ENCODE measurements at places on chromosomes 11 and 22. TPM values are rescaled to one million over a fixed set of nuclear protein-coding genes. Genes with fewer than 3 reads are reported as not detected.

DNA sequence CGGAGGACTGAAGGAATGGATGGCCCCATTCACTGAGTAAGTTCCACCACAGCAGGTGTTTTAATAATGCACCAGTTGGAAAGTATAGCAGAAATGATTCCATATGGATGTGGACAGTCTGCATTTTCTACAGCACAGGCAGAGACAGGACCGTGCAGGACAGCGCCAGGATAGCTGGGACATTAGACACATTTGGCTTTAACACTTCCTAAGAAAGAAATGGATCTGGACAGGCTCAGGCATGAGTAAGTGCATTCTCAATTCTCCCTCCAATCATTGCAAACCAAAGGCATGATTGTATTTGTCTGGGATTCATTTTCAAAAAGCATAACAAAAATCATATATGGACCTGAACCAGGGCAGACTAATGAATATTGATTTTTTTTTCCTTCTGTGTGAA lies 233.0 kb upstream of the POU2AF2 start:
- DNase-seq: no peak

DNA sequence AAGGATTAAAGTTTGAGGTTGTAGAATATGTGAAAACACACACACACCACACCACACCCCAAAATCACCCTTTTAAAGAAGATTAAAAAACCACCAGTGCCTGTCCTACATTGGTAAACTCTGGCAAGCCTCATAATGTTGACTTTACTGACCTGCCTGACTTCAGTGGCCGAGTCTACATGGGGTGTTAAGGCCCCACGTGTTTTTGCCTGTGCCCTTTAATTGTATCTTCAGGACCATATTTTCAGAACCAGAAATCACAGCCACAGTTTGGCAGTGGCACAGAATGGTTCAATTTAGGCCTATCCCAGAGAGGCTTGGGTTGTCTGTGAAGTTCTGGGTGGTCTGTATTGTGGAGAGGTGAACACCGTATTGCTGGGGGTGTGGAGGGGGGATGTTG lies 33.4 kb downstream of the ZBTB16 start:
- DNase-seq: no peak

DNA sequence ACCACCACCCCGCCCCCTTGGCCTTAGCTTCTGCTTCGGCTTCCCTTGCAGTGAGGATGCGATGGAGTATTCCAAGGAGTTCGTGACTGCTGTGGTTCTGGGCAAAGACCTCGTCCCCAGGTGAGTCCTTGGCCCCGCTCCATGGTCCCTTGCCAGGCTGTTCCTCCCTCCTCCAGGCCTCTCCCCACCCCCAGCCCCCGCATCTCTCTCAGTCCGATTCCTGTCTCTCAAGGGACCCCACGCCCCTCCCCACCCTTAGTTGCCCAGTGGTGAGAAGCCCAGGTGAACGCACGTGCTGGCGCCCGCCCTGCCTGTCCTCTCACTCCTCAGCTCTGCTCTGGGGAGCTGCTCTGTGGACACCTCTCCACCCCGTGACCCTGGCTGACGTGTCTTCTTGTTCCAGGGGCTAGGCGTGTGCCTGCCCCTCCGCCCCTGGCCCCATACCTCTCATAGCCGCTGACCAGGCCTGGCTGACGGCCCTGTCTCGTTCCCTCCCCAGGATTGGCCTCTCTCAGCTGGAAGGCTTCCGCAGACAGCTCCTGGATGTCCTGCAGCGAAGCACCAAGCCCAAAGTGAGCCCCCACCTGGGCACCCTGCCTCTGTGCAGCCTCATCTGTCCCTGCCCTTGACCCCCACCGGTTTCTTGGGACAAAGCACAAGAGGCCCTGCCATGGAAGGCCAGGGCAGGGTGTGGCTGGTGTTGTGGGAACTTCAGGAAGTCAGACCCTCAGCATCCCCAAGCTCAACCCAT lies 14.6 kb upstream of the MYRF start:
- DNase-seq: no peak

DNA sequence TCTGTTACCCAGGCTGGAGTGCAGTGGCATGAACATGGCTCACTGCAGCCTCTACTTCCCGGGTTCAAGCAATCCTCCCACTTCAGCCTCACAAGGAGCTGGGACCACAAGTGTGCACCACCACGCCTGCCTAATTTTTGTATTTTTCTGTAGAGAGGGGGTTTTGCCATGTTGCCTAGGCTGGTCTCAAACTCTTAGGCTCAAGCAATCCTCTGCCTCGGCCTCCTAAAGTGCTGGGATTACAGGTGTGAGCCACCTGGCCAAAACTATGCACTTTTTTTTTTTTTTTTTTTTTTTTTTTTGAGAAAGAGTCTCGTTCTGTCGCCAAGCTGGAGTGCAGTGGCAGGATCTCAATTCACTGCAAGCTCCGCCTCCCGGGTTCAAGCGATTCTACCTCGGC lies 12.4 kb upstream of the CLDN5 start:
- DNase-seq: no peak

- no peak for DNase-seq
Measured at GRCh38 chr22:45581549-45582080, 78.9 kb downstream of the FBLN1 start.

DNA sequence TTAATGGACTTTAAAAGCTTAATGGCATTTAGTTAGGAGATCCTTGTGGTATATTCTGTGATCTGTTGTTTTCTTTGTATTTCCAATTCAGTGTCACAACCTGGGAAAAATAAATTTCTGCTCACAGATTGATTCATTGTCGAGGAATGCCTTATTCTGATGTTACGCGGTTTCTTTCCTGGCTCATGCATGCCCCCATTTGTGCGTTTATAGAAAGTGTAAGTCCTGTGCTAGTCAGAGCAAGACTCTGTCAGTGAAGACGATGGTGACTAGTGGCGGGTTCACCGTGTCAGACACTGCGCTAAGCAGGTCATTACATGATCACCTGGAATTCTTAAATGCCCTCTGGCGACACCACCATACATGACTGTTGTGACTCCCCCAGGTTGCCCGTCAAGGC lies 169.4 kb downstream of the TBC1D22A start:
- DNase-seq: no peak

- DNase-seq: no peak
Measured at GRCh38 chr11:85989746-85990145, 79.1 kb downstream of the PICALM start.

DNA sequence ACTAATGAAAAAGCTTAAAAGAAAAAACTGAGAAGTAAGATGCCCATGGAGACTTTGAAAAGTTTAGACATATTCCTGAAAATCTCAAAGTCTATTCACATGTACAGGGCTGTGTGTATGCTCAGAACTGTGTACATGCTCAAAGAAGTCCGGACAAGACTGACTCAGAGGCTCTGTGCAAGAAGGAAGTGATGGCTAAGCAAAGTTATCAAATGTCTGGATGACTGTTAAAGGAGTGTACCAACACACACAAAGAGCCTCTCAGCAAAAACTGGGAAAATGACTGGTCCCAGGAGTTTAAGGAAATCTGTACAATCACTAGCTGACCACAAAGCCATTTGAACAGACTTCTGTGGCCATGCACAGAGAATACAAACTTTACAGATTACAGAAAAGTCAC lies 33.1 kb upstream of the ARHGAP32 start:
- no peak for DNase-seq

DNA sequence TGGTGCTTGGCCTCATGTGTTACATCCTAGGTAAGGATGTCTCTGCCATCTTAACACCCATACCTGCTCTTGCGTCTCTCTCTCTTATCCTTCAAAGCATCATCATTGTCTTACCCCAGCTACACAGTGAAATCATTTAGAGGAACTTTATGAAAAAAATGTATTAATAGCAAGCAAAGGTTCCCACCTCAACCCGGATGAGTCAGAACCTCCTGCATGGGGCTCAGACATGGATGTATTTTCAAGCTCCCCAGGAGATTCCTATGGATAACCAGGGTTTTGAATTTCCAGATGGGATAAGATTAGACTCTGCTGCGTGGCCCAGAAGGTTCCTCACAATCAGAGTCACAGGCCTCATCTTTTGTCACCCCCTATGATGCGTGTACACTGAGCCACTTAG lies 89.1 kb upstream of the NNMT start:
- DNase-seq: no peak

GRCh38 chr11:72333661-72334060 lies 89.7 kb upstream of the PHOX2A start:
- DNase-seq: no peak

- DNase-seq: no peak
Measured at GRCh38 chr22:46465345-46465720, 72.1 kb downstream of the CELSR1 start.

- no peak for DNase-seq
Measured at GRCh38 chr11:29452146-29452545, 564.7 kb downstream of the KCNA4 start.

DNA sequence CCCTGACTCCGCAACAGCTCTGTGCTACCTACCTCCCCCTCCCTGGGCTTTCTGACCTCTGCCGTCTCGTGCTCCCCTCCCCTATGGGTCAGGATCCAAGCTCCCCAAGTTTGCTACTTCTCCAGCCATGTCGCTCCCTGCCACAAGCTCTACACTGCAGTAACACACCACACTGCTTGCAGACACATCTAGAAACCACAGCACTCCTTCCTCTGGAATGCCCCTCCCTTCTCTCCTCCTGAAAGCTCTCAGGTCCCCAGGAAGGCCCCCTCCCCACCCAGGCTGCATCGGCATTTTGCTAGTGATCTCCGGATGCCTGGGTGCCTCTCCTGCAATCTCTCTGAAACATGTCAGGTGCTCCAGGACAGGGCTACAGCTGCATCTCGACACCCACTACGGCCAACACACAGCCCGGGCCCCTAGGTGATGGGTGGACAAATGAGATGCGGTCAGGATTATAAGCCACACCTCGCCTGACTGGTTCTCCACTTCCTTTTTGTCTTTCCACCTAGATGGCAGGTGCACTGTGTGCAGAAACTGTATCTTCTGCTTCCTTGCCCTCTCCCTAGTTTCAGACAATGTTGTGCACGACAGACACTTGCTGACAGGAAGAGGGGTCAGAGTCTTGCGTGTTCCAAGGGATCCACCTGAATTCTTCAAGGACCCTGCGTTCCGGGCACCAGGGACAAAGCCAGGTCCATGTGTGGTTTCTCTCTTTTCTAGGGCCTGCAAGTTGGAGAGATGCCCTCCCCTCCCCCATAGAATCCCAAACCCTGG lies 22.9 kb downstream of the RPUSD4 start:
- DNase-seq: no peak

- DNase-seq: no peak
Measured at GRCh38 chr11:81004576-81004975, 1563.7 kb upstream of the TENM4 start.

GRCh38 chr11:57645689-57646085 lies 4.0 kb downstream of the YPEL4 start:
- DNase-seq: no peak

- DNase-seq: no peak
Measured at GRCh38 chr22:45413368-45414211, at the start of the genes RIBC2 and SMC1B. Gene RIBC2, plus strand, starts transcription at chr22:45413693. Its CDS starts 194 bp downstream, at chr22:45413887. Gene SMC1B, minus strand, starts transcription at chr22:45413599. Its CDS starts 32 bp downstream, at chr22:45413567.

GRCh38 chr11:114091516-114092397 lies 32.2 kb downstream of the ZBTB16 start:
- no peak for DNase-seq

DNA sequence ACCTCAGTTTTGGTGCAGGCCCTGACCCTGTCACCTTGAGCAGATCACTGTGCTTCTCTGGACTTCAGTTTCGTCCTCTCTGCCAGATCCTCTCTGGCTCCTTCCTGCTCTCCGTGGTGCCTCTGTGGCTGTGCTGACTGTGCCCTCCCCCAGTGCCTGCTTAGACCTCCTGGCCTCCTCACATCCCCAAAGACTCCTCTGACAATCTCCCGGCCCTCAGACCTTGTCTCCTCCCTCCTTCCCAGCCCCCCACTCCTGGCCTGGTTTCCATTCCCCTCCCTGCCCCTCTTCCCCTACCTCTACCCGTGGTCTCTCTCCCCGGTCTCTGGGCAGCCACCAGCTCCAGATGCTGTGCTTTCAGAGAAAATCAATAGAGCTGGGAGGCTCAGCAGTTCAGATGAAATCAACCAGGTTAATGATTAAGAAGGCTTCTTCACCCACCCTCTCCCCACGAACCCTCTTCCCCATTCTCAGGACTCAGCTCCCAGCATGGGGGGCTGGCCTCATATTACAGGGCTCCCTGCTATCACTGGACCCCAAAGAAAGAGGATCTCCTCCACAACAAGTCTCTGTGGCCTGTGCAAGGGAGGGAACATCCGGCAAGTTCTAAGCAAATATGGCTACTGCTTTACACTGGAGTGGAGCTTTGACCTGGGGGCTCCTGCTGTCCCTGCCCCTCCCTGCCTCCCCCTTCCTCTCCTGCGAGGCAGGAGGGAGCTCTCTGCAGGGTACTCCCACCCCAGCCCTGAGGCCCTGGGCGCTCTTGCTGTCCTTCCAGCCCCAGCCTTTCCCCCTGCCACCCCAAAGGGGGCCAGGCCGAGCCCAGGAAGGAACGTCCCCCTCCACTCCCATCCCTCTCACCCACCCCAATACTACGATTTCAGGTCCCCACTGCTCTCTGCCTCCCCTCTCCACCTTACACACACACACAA lies 8.5 kb downstream of the BACE1-AS start:
- DNase-seq: no peak

- no peak for DNase-seq
Measured at GRCh38 chr22:19765477-19766239, 5.1 kb downstream of the TBX1 start.

DNA sequence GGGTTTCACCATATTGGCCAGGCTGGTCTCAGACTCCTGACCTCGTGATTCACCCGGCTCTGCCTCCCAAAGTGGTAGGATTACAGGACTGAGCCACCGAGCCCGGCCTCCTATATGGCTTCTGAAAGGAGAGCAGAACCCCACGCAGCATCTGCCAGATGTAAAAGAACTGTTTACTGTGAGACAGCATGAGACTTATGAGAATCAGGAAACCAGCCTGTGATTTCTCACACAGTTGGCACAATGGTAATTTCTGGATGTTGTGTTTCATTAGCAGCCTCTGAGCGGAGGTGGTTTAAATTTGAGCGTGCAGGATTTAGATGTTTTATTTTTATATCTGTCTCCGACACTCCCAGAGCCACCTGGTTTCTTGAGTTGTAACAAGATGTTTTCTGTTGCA lies 33.8 kb downstream of the CEP164 start:
- DNase-seq: no peak

GRCh38 chr11:44711113-44711786 lies 15.5 kb upstream of the TSPAN18 start:
- no peak for DNase-seq

CCDC89 gene
- 2.4 TPM for total RNA-seq

LRRC10B gene
- total RNA-seq: not detected

TMEM134 gene
- total RNA-seq: 36.1 TPM

PHOX2A gene
- total RNA-seq: 1.2 TPM

SLC1A2 gene
- total RNA-seq: 0.69 TPM

GLYAT gene
- total RNA-seq: not detected

TRAPPC4 gene
- 44.7 TPM for total RNA-seq
